NCI-H1436 (cell line): ENCODE measurements at places on chromosomes 6 and 20.

- no peak for DNase-seq
Observed at GRCh38 chr6:126020305-126021050, 34.1 kb downstream of the TRMT11 start.

- no peak for DNase-seq
Observed at GRCh38 chr6:142846883-142847287, 98.1 kb downstream of the HIVEP2 start.

DNA sequence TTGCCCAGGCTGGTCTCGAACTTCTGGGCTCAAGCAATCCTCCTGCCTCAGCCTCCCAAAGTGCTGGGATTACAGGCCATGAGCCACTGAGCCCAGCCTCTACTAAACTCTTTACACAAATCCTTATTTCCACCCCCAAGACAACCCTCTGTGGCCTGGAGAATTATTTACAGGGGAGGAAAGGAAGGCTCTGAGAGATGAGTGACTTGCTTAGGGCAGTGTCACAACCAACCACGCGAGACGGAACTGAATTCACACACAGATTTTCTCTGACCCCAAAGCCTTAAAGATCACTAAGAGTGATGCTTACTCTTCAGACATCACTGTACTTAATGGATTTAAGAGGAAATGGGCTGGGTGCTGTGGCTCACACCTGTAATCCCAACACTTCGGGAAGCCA, 86.2 kb downstream of the RIPOR3 start:
- DNase-seq = no peak

GRCh38 chr6:118327237-118327636, 220.9 kb upstream of the PLN start:
- DNase-seq = no peak

- DNase-seq = no peak
Observed at GRCh38 chr6:5335020-5335419, 73.7 kb downstream of the FARS2 start.

DNA sequence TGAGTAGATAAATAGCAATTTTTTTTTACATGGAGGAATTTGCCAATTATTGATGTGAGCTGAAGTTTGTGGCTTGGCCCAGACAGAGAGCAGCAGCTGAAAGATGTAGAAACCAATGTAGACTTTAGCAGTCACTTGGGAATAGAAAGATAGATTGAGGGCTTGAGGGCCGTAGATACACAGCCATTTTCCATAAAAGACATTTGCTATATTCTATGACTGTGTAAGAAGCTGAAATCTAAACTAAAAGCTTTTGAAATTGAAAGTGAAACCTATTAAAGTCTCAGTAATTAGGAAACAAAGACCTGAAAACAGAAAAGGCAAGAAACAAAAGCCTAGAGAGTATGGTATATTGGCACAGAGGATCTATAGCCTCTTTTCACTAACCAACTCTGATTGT, 332.7 kb downstream of the CENPW start:
- DNase-seq = no peak

DNA sequence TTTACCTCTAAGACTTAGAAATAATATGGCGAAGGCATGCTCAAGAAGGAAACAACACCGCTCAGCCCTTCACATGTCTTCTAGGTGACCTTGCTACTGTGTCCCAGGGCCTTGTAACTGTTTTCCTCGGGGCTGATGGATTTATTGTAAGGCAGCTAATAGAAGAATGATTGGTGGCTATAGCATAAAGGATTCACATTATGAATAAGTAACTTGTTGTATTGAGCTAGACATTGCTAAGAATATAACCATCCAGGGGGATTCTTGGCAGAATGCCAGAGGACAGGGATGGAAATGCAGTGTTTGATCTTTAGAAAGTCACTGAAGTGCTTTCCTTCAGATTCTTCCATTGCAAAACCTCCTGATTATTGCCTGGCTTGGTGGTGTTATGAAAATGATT, 54.9 kb downstream of the PLEKHG1 start:
- no peak for DNase-seq

DNA sequence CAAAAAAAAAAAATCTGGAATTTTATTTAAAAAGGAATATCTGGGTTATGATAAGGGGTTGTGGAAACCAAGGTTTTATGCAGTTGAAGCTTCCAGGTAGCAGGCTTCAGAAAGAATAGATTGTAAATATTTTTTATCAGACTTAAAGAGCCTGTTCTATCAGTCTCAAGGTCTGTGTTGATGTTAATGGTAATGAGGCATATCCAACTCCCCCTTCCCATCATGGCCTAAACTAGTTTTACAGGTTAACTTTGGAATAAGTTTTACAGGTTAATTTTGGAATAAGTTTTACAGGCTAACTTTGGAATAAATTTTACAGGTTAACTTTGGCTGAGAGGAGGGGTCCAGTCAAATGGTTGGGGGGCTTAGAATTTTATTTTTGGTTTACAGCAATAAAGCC, 92.4 kb downstream of the CD24 start:
- no peak for DNase-seq

- DNase-seq = no peak
Observed at GRCh38 chr20:48800177-48800576, 27.6 kb downstream of the PREX1 start.

GRCh38 chr6:105832313-105832761, 253.8 kb upstream of the PRDM1 start:
- no peak for DNase-seq

- no peak for DNase-seq
Observed at GRCh38 chr6:70385901-70386300, 27.4 kb upstream of the FAM135A start.

DNA sequence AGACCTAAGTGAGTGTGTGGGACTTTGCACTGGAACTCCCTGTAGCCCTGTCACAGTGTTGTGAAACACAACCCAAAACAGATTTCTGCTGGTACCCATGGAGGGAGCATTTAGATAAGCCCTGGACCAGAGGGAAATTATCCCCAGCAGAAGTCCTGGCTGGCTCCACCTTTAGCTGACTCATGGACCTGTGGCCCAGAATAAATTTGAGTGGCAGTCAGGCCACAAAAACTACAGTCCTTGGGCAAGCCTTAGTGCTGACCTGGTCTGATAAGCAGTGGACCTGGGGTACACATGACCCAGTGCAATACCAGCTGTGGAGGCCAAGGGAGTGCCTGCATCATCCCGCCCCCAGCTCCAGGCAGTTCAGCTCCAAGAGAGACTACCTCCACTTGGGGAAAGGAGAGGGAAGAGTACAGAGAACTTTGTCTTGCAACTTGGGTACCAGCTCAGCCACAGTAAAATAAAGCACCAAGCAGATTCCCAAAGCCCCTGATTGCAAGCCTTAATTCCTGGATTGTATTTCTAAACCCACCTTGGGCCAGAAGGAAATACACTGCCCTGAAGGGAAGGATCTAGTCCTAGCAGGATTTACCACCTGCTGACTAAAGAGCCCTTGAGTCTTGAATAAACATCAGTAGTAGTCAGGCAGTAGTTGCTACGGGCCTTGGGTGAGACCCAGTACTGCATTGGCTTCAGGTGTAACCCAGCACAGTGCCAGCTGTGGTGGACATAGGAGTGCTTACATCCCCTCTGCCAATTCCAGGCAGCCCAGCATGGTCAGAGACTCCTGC, 140.4 kb upstream of the COL21A1 start:
- DNase-seq = no peak

DNA sequence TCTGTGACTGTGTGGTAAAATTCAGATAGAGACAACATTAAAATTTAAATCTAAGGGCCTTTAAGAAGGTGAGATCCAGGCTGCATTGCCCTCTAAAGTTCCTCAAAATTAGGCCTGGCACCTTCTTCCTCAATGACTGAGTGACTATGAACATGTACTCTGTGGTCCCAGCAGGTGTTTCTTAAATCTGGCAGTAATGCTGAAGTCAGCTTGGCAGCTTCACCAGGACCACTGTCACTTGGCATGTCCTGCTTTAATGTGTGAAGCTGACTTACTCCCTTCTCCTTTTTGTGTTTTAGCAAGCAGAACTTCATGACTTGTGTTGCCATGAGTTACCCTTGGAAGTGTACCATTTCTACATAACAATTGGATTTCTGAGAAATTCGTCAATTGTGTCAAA, 141.7 kb downstream of the NKAIN2 start:
- no peak for DNase-seq

GRCh38 chr6:132742495-132742894, 15.2 kb downstream of the VNN2 start:
- no peak for DNase-seq

GRCh38 chr6:1315560-1316386, 3.9 kb downstream of the FOXQ1 start:
- DNase-seq = no peak

GRCh38 chr20:44683263-44684046, 31.7 kb upstream of the CCN5 start:
- DNase-seq = no peak

DNA sequence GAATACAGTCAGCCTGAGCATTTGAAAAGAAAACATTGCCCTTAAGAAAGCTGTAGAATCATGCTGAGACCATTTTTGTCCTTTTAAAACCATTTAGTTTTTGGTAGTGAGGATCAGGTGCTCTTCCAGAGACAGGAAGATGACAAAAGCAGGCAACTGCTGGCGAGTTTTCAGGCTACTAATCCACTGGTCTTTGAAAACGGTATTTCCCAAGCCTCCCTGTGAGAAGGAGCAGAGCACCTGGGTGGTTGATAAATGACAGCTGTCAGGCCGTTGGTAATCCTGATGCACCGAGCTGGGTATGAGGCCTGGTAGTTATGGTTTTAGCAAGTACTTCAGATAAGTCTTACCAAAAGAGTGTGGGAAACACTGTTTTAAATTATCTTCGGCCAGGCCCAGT, 10.1 kb upstream of the SEC63 start:
- no peak for DNase-seq

DNA sequence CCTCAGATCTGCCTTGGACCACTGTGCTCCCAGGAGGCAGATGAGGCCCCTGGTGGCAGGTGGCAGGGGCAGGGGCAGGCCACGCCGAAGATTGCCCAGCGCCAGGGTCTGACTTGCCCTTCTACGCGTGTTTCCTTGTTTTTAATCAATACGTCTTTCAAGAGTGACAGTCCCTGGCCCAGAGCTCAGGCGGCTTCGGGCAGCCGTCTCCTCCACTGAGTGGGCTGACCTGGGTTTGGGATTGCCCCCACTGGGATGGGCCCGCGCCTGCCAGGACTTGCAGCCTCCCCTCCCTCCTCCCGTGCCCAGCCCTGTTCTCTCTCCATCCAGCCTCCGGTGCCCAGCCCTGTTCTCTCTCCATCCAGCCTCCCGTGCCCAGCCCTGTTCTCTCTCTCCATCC, 21.2 kb downstream of the FRMD1 start:
- no peak for DNase-seq
